T-helper 9 cell (primary cell): ENCODE measurements at places on chromosomes 13 and 19.

GRCh38 chr19:1256646-1257474, 8.5 kb downstream of the MIDN start:
- no peak for DNase-seq

DNA sequence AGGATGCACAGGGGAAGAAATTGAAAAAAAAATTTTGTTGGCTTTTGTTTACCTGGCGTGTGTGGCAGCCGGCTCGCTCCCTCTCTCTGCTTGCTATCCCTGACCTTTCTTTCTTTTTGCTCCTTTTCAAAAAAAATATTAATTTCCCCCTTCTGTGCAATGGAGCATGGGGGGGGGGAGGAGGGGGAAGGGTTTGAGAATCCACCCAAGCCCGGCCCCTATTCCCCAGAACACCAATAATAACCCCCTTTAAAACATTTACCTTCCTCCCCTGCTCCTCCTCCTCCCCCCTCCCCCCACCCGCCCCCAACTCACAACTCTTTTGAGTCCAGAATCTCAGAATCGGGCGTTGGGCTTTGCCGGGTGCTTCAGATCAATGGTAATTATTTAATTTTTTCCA, 28.4 kb downstream of the NFIX start:
- DNase-seq = no peak

- DNase-seq = no peak
Observed at GRCh38 chr13:104837756-104838155, 1697.7 kb downstream of the EFNB2 start.

GRCh38 chr13:32660227-32660626, 74.0 kb downstream of the PDS5B start:
- no peak for DNase-seq

- no peak for DNase-seq
Observed at GRCh38 chr19:28148554-28148953, 1064.4 kb downstream of the UQCRFS1 start.
